NCI-H2171 treated with DMSO at 0.1 percent for 48 hours (cell line): ENCODE measurements at places on chromosomes 13 and 19.

- no peak for DNase-seq
These were observed 32.1 kb downstream of the RBM26 start for GRCh38 chr13:79373916-79374315.

- no peak for DNase-seq
These were observed 7.3 kb downstream of the TARM1 start for GRCh38 chr19:54073829-54074228.

DNA sequence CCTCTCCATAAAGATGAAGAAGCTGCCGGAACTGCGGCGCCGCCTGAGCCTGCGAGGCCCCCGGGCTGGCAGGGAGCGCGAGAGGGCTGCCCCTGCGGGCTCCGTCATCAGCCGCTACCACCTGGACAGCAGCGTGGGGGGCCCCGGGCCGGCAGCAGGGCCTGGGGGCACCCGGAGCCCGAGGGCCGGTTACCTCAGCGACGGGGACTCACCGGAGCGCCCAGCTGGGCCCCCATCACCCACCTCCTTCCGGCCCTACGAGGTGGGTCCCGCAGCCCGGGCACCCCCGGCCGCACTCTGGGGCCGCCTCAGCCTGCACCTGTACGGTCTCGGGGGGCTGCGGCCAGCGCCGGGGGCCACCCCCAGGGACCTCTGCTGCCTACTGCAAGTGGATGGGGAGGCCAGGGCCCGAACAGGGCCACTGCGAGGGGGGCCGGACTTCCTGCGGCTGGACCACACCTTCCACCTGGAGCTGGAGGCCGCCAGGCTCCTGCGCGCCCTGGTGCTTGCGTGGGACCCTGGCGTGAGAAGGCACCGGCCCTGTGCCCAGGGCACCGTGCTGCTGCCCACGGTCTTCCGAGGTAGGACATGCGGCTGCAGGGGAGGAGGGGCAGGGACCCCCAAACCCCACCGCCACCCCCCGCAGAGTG, 2.7 kb downstream of the SYDE1 start:
- DNase-seq: no peak

DNA sequence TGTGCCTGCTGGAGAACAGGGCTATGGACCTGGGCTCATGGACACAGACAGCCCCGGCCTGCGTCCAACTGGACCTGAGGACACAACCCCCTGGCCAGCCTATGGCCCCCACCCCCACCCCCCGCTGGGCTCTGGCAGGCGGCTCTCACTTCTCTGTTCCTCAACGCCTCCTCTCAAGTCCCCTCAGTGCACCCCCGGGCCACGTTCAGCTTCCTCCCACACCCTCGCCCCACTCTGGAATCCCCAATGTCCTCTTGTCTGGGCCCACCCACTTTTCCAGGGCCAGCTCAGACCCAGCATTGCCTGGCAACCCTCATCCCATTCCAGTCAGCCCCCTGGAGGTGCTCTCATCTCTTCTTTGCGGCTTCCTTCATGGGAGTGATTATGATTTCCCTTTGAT, 130.2 kb upstream of the SPACA7 start:
- DNase-seq: no peak

DNA sequence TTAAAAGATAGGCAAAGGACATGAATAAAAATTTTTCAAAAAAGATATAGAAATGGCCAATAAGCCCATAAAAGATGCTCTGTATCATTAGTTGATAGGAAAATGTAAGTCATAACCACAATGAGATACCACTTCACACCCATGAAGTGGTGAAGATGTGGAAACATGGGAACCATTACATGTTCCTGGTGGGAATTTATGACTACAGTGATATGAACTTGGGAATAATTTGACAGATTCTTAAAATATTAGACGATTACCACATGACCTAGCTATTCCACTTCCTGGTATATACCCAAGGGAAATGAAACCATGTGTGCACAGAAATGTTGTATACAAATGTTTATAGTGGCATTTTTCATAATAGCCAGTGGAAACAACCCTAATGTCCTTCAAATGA, 232.2 kb downstream of the GGACT start:
- DNase-seq: no peak

DNA sequence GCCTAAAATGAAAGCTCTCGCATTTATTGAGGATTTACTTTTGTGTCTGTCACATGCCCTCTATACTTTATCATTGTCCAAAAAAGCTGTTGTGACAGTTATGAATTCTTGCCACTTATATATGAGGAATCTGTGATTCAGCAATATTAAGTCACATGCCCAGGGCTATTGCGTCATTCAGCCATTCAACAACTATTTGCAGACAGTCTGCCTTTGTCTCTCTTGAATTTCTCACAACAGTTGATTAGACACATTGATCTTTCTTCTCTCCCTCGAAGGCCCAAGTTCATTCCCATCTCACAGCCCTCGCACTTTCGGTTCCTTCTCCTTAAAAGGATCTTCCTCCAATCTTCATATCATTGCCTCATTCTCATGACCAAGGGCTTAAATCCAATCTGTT, 342.6 kb downstream of the MZT1 start:
- DNase-seq: no peak

- DNase-seq: peak; percentile 20
These were observed 23.1 kb upstream of the SPRY2 start for GRCh38 chr13:80363890-80364503.
